Stimulated activated CD4-positive, alpha-beta T cell treated with anti-CD3 and anti-CD28 coated beads, TNF-alpha, amount 100 ng/mL, for 48 hours (primary cell): ENCODE measurements at places on chromosomes 7 and 10.

- peak; percentile 69 for DNase-seq
Observed at GRCh38 chr10:70578371-70578947, 24.1 kb downstream of the PRF1 start.

- DNase-seq, result no peak
Observed at GRCh38 chr7:33109758-33110238, 594 bp upstream of the RP9 start.

DNA sequence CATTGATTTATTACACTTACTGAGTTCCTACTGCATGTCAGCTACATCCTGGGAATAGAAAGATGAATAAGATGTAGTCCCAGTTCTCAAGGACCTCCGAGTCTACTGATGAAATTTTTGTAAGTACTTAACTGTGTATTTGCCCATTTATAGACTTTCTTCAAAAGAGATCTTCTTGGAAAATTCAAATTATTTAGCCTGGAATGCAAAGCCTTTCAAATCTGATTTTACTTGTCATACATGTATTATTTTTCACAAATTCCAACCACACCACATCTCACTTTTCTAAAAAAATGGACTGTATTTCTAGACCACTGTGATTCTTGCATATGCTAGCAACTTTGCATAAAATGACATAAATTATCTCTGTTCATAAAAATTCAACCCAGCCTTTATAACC lies 581.3 kb downstream of the ATRNL1 start:
- no peak for DNase-seq

DNA sequence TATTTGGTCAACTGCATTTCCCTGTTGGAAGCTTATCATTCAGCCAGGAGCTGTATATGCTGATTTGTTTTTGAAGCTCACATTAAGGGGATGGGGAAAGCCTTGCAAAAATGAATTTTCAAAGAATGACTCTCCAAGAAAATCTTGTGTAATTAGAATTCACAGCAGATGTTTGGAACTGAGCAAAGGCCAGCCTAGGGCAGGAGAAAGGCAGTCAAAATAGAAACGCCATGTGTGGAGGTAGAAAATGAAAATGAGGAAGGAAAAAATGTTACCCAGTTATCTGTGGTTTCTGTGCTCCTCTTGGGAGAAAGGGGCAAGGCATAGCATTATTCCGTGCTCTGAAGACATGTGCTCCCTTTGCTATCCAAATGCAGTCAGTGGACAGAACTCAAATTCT lies 93.5 kb downstream of the NRP1 start:
- DNase-seq, result no peak

- peak; percentile 37 for DNase-seq
Observed at GRCh38 chr10:71486484-71487114, 89.9 kb downstream of the CDH23 start.

GRCh38 chr7:105215821-105216220 lies 172.9 kb downstream of the SRPK2 start:
- DNase-seq, result no peak

- peak; percentile 77 for DNase-seq
Observed at GRCh38 chr10:132387764-132388210, 9.2 kb upstream of the PWWP2B start.
